ENCODE measurements at places on chromosomes 7 and 10.
A peak's percentile ranks its signal among the peaks of the same experiment; 100 is the strongest.

- no peak for DNase-seq
These were observed 91.8 kb downstream of the RNLS start for GRCh38 chr10:88491314-88491713.

GRCh38 chr10:3128379-3129130 is 44.0 kb downstream of the PITRM1 start:
- DNase-seq: no peak

DNA sequence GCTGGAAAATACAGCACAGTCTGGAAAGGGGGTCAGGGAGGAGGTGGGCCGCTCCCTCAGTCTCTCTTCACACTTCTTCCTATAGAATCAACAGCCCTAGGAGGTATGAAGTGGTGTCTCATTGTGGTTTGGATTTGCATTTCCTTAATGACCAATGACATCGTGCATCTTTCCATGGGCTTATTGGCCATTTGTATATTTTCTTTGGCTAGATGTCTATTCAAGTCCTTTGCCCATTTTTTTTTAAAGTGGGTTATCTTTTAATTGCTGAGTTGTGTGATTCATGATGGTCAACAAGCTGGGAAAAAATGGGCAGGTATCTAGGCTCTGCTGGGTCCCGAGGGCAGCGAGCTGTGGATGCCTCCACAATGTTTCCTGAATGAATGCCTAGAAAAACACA is 29.1 kb downstream of the TMEM130 start:
- DNase-seq: no peak

DNA sequence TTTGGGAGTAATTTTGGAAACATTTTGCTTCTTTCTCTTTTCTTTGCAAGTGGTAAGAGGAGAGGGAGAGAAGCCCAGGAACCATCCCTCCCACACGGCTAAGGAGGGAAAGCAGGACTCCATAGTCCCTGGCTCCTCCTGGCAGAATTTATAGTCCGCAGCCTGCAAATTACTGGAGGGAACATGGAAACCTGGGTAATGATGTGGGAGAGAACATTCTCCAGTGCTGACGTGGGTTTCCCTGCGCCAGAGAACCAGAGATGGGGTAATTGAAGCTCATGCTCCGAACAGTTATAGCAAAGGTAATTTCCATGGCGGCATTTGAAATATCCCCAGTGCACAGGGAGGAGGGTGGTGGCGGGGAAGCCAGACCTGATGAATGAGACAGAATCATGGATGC is 320.4 kb downstream of the RPS24 start:
- DNase-seq: no peak

- no peak for DNase-seq
These were observed 311.0 kb downstream of the ANKRD30A start for GRCh38 chr10:37436357-37436756.

GRCh38 chr7:43492896-43493295 is 90.0 kb upstream of the STK17A start:
- DNase-seq: no peak

GRCh38 chr10:103451831-103452505 is at the start of gene CALHM2:
TSS of gene CALHM2 (minus strand) at chr10:103452370. CDS start at chr10:103449941, 2,429 bp downstream.
- no peak for DNase-seq

GRCh38 chr10:132845780-132846595 is 60.0 kb upstream of the NKX6-2 start:
- no peak for DNase-seq

DNA sequence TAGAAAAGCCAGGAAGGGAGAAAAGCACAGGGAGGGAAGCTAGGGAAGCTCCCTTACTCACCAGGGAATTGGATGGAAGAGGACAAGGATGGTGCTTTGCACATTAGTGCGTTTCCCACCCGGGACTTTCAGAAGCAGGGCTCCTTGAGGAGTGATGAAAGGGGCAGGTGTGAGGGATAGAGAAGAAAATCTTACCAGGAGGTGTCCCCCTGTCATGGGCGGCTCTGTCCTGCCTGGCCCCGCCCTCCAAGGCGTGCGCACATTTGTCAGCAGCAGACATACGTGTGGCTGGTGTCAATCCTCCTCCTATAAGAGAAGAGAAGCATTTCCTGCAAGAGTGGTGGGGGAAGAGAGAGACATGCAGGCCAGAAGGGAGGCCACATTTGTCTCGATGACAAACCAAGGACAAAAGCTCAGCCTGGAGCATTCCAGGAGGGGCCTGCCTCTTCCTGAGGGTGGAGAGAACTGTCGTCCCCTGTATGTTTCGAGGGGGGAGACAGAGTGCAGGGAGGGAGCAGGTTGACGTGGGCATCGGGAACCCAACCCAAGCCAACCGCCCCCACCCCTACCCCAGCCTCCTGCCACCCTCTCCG is 47.4 kb upstream of the COMTD1 start:
- DNase-seq: no peak

DNA sequence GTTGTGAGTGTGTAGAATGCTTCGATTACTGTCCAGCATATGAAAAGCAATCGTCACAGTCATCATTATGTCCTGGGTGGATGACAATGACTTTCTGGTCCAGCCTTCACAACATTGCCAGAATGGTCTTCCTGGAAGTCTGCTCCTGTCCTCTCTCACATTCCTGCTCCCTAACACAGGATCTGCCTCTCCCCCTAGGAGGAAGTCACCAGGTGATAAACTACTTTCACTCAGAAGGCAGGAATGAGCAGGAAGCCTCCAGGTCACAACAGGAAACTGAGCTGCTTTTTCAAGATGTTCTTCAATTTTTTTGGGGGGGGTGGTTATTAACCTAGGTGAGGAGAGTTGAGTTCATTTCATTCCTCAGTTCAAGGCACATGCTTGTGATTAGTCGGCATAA is 13.6 kb upstream of the GPNMB start:
- DNase-seq: no peak

- DNase-seq: no peak
These were observed 41.8 kb upstream of the TMEM213 start for GRCh38 chr7:138755842-138756590.

DNA sequence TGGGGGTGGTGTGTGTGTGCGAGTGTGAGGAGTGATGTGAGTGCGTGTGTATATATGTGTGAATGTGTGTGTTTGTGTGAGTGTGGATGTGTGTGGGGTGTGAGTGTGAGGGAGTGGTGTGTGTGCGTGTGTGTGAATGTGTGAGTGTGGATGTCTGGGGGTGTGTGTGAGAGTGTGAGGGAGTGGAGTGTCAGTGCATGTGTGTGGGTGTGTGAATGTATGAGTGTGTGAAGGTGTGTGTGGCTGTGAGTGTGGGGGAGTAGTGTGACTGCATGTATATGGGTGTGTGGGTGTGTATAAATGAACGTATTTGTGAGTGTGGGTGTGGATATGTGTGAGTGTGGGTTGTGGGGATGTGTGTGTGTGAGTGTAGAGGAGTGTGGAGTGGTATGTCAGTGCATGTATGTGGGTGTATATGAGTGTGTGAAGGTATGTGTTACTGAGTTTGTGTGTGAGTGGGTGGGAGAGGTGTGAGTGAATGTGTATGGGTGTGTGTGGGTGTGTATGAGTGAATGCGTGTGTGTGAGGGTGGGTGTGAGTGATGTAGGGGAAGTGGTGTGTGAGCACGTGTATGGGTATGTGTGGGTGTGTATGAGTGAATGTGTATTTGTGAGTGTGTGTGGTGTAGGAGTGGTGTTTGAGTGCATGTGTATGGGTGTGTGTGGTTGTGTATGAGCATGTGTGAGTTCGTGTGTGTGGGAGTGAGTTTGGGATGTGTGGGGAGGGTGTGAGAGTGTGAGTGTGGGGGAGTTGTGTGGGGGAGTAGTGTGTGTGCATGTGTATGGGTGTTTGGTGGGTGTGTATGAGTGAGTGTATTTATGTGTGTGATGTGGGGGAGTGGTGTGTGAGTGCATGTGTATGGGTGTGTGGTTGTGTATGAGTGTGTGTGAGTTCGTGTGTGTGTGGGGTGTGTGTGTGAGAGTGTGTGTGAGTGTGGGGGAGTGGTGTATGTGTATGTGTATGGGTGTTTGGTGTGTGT is 28.5 kb upstream of the NUB1 start:
- DNase-seq: no peak

DNA sequence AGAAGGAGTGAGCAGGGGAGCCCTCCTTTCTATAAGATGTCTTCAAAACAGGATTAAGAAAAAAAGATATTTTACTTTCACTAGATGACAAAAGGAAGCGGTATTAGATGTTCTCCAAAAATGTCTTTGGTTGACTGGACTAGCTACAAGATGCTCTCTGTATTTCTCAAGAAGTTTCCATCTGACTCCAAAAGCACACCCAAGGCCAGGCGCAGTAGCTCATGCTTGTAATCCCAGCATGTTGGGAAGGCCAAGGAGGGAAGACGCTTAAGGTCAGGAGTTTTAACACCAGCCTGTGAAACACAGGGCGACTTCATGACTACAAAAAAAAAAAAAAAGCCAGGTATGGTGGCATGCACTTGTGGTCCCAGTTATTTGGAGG is 84.5 kb downstream of the PIP4K2A start:
- DNase-seq: no peak

GRCh38 chr10:3647074-3647473 is 137.9 kb downstream of the KLF6 start:
- no peak for DNase-seq

- no peak for DNase-seq
These were observed 101.1 kb upstream of the GSDME start for GRCh38 chr7:24858108-24858977.

DNA sequence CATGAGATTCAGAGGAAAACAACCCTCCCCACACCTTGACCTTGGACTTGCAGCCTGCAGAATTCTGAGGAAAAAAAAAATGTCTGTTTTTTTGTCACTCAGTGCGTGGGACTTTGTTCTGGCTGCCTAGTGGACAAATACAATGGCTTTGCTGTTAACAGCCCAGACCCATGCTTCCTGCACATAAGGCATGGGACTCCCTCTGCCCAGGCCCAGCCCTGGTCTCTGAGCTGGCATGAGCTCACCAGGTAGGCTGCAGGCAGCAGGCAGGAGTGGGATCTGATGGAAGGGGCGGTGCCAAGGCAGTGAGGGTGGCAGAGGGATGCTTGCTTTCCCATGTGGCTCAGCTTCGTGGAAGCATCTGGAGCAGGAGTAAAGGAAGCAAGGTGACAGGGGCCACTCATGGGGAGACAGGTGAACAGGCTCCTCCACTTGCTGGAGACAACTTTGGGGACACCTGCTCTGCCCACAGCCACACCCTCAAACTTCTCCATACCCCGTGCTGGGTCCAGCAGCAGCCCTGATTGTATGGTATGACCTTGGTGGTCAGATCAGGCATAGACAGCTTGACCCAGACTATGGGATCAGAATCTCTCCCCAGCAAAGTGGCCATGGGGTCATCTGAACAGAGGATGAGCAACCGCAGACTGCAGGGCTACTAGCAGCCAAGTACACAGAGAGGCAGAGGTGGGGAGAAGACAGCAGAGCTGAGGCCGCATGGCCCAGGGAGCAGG is 27.0 kb downstream of the ANXA8 start:
- DNase-seq: no peak

DNA sequence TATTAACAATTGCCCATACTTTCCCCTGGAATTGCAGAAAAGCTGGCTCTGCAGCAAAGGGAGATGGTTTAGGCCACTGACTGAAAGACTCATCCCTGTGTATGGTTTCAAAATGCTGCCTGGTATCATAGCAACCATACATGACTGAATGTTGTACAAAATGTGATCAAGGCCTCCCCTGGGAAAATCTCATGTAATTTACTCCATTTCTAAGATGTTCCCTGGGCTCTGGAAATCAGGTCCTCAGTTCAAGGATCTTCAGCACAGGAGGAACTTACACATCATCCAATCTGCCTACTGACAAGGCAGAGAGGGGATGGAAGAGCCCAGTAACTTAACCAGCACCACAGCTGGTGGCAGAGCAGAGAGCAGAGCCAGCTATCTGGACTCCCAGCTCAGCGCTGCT is 111.8 kb downstream of the JAZF1 start:
- DNase-seq: no peak

- peak; percentile 45 for DNase-seq
These were observed 90.3 kb downstream of the MICALL2 start for GRCh38 chr7:1368682-1369571.

GRCh38 chr7:135235841-135236240 is 2.2 kb downstream of the STRA8 start:
- no peak for DNase-seq

GRCh38 chr7:41305001-41305400 is 397.9 kb downstream of the INHBA start:
- no peak for DNase-seq

DNA sequence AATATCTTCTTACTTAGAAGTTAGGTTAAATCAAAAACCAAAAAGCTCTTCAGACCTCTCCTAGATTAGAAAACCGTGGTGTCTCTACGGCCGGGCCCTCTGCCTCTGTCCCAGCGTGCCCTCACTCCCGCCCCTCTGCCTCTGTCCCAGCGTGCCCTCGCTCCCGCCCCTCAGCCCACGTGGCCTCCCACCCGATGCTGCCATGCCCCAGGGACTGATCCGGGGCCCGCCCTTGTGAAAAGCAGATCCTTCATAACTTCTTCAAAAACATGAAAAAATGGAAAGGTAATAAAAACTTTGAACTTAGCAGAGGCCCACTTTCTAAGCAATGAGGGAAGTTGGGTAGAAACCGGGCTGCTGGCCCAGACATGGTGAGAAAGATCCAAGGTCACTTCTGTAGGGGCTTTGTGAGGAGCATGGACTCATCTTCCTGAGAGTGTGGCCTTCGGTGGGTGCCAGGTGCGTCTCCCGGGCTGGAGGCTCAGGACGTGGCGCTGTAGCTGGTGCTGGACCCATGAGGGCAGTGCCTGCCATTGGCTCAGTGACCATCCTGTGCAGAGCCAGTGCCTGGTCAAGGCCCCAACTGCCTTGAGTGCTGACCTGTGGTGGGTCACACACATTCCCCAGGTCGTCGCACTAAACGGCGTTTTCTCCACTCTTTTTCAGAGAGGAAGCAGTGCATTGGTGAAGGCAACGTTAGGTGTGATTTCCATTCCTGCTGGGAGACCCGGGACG is 4.9 kb upstream of the DPYSL4 start:
- no peak for DNase-seq

DNA sequence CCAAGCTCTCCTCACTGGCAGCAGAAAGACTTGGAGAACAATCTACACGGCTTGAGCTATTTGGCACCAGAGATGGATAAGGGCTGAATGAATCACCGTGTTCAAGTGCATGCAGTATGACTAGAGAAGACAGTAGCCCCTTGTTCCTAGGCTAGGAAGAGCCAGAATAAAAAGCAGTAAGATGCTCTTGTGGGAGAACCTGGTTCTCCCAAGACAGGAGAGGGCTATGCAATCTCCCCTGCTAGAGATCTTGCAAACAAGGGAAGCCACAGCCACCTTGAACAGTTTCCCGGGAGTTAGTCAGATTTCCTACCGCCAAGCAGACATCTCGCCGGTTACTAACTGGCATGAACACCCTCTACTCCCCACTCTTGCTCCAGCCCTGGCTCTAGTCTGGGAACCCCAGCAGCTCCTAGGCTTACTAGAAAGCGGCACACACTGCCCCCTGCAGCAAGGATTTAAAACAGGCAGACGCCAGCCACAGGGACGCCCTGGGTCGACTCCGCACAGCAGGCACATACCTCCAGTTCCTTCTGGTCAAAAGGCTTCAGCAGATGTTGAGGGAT is 107.3 kb downstream of the SMURF1 start:
- no peak for DNase-seq

GRCh38 chr7:47438411-47439029 is 143.4 kb downstream of the TNS3 start:
- no peak for DNase-seq

DNA sequence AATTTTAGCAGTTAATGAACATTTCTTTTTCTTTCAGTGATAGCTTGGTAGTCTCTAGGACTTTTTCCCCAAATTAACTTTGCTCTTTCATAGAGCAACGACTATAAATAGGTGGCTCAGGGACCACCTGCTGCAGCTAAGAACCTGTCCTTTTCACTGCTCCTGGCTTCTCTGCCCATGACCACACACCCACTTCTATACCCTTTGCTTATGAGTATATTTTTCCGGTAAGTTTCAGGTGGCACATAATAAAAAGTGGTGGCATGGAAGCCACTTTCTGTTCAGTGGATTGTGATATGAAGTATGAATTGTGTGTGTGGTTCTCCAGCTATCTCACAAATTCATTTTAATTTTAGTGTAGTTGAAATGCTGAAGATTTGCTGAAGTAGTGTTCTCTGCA is 1.2 kb downstream of the ING3 start:
- DNase-seq: no peak

Data from hematopoietic multipotent progenitor cell treated with erythropoietin and hydrocortisone succinate and interleukin-3 and kit ligand, for 17 days (in vitro differentiated cells).